ENCODE measurements at places on chromosomes 16 and 17.

DNA sequence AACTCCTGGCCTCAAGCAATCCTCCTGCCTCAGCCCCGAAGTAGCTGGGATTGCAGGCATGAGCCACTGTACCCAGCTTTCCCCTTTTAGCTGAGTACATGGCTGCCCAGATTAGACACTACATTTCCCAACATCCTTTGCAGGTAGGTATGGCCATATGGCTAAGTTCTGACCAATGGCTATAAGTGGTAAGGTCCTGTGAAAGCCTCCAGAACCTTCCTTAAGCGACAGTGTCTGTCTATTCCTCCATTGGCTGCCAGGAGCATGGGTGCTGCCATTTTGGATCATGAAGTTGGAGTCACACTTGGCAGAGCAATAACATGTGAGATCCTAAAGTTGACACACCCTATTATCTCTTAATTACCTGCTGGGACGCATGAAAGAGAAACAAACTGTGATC lies 24.4 kb upstream of the CRHR1 start:
- DNase-seq: no peak

GRCh38 chr17:30173649-30174048 lies 57.0 kb downstream of the NSRP1 start:
- DNase-seq: no peak

GRCh38 chr16:3971261-3971660 lies 90.7 kb upstream of the CREBBP start:
- no peak for DNase-seq

GRCh38 chr17:34607917-34608316 lies 28.5 kb downstream of the TMEM132E start:
- no peak for DNase-seq

GRCh38 chr16:8644211-8645140 lies 23.0 kb downstream of the METTL22 start:
- peak; percentile 51 for DNase-seq

DNA sequence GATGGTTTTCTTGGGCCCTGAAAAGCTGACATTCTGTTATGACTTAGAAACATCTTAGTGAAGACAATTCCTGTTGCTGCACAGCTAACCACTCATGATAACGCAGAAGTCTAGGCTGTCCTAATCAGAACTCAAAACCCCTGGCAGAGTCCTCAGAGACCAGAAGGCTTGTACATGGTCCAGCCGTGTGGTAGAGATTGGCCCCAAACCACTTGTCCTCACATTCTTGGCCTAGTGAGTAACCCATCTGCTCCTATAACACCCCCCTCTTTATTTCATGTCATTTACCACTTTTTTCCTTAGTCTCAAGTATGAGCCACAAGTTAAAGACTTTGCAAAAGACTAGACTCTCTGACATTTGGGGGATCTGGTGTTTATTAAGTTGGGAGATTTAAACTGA lies 116.5 kb upstream of the ADAMTS18 start:
- DNase-seq: no peak

DNA sequence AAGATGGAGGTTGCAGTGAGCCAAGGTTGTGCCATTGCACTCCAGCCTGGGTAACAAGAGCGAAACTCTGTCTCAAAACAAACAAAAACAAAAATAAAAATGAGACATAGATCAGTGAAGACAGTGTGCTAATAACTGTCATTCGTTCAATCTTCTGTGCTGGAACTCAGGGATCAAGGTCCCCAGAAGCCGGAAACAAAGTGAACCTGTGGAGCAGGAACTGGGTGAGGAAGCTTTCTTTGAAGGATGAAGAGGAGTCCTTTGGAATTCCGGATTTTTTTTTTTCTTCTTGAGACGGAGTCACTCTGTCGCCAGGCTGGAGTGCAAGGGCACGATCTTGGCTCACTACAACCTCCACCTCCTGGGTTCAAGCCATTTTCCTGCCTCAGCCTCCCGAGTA lies 2.1 kb upstream of the SLC2A4 start:
- no peak for DNase-seq

- no peak for DNase-seq
Observed at GRCh38 chr16:3256866-3257465, 533 bp upstream of the MEFV start.

DNA sequence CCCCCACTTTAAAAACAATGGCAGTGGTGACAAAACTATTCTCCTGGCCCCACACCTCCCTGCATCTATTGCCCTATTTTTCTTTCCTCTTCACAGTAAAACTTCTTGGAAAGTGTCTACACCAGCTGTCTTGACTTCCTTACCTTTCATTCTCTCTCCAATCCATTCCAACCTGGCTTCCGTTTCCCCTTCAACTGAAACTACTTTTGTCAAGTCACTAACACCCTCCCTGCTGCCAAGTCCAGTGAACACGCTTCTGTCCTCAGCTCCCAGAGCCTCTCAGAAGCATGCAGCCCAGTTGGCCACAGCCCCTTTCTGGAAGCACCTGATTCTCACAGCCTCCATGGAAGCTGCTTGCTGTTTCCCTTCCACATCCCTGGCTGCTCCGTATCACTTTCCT lies 4.0 kb upstream of the SCN4A start:
- DNase-seq: no peak

GRCh38 chr17:54900457-54901229 lies at the start of gene TOM1L1:
Gene TOM1L1 (plus strand): TSS chr17:54900852. CDS start chr17:54900866, 14 bp downstream.
- no peak for DNase-seq

DNA sequence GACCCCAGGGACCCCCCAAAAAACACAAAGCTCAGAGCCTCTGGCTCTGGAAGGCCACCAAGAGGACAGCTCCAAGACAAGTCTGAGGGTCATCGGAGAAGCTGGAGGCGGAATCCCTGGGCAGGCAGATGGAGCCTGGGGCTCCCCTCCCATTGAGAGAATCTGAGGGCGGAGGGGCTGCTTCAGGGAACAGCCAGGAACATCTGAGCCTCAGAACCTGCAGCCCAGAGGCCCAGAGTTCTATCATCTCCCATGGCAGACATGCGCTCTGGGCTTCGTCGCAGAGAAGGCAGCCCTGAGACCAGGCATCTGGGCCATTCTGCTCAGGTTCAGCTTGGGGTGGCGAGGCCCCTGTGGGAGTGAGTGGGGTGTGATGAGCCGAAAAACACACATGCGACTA lies 7.1 kb upstream of the SPPL2C start:
- DNase-seq: no peak

- DNase-seq: no peak
Observed at GRCh38 chr16:4452674-4453073, 21.8 kb downstream of the NMRAL1 start.

DNA sequence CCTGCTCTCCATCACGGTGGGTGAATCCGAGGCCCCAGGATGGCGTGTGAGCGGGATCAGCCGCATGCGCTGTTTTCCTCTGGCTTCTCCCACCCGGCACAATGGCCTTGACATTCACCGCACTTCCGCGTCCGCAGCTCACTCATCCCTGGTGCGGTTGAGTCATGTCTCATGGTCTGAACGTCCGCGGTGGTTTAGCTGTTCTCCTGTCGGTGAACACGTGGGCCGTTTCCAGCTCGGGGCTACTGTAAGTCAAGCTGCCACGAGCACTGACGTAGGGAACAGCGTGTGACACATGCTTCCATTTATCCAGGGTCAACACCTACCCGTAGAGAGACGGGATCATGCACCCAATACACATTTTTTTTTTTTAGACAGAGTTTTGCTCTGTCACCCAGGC lies 15.3 kb upstream of the CACNA1H start:
- DNase-seq: no peak

DNA sequence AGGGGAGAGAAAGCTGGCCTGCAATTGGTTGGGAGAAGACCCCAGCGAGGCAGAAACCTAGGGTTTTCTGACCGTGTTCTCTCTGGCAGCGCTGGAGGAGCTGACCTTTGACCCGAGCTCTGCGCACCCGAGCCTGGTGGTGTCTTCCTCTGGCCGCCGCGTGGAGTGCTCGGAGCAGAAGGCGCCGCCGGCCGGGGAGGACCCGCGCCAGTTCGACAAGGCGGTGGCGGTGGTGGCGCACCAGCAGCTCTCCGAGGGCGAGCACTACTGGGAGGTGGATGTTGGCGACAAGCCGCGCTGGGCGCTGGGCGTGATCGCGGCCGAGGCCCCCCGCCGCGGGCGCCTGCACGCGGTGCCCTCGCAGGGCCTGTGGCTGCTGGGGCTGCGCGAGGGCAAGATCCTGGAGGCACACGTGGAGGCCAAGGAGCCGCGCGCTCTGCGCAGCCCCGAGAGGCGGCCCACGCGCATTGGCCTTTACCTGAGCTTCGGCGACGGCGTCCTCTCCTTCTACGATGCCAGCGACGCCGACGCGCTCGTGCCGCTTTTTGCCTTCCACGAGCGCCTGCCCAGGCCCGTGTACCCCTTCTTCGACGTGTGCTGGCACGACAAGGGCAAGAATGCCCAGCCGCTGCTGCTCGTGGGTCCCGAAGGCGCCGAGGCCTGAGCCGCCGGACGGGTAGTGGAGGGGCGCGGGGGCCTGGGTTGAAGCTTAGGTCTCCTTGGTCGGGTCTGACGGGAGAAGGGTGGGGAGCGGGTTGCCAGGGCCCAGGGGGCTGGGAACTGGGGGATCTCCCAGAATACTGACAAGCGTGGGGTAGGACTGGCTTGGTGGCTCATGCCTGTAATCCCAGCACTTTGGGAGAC lies 7.4 kb upstream of the PYDC1 start:
- DNase-seq: no peak

DNA sequence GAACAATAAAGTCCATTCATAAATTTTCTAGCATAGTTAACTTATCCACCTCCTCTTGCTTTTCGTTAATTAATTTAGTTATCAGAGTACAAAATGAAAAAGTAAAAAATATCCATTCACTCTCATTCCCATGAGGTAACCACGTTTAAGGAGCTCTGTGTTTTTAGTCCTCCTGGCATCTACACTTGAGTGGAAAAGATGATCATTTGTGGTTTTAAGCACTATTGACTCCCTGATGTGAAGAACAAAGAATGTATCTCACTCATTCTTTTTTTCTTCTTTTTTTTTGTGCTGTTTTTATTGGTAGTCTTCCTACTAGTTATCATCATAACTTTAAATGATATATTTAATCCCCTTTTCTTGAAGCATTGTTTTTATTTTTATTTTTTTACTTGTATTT lies 26.1 kb downstream of the QPRT start:
- no peak for DNase-seq
